ENCODE measurements at places on chromosomes 7 and 10.

- no peak for DNase-seq
Measured at GRCh38 chr10:127067542-127068194, 128.7 kb downstream of the INSYN2A start.

GRCh38 chr10:15352201-15352600, 18.9 kb downstream of the FAM171A1 start:
- no peak for DNase-seq

DNA sequence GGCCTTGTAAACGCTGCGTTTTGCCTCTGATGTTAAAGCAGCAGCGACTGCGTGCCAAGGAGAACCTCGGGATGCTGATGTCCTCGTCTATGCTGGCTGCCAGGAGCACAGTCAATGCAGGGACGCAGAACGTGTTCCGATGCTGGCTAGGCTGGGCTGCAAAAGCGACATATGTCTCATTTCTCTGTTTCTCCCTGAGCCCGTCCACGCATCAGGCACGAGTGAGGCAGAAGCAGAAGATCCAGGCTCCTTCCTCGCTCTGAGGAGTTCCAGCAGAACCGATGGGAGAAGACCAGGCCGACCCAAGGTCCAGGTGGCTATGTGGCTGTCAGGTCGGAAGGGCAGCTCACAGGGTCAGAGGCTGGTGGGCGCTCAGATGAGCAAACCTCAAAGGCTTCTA, 3.7 kb upstream of the FOXL3 start:
- DNase-seq, result no peak

- DNase-seq, result no peak
Measured at GRCh38 chr7:87505557-87506245, 30.2 kb upstream of the ABCB4 start.

DNA sequence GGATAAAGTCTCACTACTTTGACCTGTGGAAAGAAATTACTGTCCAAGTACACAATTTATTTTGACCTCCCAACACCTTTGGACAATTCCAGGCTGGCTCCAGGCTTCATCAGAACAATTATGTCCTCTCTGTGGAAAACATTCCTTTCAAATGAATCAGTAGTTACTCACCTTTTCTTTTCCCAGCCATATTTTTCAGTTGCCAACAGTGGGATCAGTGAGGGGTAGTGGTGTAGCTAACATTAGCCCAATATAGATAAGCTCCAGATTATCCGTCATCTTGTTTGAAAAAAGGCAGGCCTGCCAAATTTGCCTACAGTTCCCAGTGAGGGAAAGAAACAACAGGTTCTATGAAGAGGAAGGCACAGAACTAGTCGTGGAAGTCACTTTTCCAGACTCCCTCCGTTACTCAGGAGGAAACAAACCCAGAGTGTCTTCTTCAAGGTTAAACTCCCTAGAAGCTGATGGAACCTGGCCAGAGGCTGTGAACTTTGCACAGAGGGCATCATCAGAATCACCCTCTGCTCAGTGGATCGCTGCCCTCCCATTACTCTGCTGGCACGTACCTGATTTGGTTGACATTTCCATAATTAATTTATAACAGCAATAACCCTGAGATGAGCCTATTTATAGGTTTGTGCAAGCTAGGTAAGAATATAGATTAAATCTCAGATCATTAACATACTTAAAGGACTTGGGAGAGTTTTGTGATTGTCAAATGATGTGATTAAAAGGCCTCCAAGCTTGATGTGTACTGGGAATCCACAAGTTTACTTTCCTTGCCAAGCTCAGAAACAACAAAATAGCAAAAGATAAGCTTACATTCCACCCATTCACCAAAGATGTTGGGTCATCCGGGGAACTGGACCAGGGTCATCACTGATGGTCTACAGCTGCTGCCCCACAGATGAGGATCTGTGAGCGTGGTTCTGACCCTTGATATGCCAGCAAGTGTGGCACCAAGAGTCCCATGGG, 654.6 kb upstream of the GALNT17 start:
- no peak for DNase-seq

- no peak for DNase-seq
Measured at GRCh38 chr7:2228921-2229320, 3.8 kb downstream of the MAD1L1 start.

DNA sequence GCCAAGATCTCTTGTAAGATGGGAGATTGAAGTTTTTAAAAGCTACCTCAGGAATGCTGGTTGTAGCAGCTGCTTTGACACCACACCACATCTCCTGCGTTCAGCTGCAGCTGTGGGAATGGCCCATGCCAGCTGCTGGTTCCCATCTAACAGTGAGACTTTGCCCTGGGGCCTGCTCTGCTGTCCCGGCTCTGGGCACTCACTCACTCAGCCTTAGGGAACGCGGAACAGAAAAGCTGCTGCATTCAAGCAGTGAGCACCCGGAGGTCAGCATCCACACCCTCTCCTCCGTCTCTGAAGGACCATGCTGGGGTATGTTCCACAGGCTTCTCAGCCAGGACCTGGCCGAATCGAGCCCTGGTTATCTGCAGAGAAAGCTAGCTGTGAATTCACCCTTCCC, 197.1 kb upstream of the CXCL12 start:
- DNase-seq, result no peak

GRCh38 chr7:41847151-41847550, 144.3 kb upstream of the INHBA start:
- DNase-seq, result no peak

DNA sequence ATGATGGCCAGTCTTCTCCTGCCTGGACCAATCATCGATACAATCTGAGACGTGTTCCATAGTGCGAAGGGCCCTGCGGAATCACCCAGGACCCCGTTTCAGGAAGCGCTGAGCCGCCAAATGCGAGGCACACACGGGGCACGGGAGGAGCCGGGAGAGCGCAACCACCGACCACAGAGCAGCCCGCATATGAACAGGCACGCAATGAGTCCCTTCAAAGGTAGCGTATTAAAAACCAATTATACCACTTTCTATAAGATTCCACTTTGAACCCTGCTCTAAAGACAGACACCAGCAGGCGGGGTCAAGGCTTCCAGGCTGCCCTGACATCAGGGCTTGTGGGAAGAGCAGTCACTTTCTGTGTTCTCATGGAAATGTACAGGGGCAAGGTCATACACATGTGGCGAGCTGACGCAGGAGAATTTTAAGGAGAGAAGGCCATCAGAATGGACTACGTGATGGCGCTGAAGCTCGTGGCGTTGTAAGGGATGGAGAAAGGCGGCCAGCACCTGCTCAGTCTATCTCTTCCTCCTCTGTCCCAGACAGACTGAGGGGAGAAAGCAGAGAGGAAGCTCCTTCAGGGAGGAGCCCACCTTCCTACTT, 46.2 kb downstream of the AMZ1 start:
- no peak for DNase-seq

DNA sequence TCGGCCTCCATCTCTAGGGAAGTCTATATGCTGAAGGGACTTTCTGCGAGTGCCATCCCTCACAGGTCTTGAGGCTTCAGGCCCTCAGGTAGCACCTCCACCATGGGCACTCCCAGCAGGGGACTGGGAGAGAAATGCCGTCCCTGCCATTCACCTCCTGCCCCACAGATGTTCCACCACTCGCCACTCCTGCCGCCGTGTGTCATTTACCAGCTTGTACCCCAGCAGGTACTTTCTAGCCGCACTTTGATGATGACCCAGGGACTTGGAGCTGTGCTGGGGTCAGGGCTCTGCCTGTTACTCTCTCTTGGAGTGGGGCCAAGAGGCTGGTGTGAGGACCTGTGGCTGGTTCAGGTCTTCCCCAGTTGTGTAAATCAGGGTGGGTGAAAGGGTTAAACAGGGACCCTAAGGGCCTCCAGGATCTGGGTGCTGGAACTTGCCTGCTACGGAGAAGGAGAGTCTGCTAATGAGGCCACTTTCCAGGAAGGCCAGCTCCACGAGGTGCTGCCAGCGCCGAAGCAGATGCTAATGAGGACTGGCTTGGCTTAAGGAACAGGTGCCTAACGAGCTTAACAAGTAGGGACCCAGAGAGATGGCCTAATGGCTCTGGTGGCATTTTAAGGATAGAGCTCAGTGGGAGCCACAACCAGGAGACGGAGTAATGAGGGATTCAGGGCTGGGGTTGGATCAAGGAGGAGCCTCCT, 32.4 kb downstream of the CRHR2 start:
- no peak for DNase-seq

DNA sequence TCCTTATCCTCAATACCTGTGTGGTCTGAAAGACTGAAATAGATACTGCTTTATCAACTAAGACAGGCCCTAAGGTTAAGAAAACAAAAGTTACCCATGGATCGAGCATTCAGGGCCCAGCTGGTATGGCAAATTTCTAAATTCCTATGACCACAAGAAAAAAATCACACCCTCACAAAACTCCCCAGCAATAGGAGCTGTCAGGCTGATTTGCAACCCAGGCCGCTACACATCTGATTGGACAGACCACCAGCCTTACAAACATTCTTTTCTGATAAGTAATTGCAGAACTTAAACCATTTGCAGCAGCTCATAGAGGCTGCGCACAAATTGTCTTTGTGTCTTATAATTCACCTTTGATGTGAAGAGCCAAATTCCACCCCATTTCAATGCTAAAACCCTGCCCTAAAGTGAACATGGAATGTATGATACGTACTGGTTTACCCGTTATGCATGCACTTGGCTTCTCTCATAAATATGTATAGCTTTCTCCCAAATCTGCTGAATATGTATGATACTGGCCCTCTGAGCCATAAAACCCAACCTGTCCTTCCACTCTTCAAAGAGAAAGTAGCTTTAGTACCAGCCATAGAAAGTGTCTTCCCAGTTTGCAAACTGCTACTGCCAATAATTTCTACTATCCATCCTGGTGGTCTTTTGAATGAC, 842.5 kb downstream of the GRID1 start:
- DNase-seq, result no peak

DNA sequence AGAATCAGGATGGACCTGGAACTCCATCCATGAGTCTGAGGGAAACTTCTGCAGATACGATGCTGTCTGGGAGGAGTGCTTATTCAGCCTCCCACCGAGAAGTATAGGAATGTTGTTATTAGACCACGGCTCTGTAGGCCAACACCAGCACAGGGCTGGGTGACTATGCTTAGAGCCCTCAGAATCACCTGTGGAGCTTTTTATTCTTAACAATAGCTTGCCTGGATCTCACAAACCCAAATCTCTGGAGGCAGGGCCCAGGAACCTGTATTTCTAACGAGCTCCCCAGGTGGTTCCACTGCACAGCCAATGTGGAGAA, 55.6 kb upstream of the ARID5B start:
- no peak for DNase-seq

- no peak for DNase-seq
Measured at GRCh38 chr7:2259480-2259879, 17.5 kb downstream of the NUDT1 start.

GRCh38 chr7:114073701-114074100, 154.9 kb upstream of the PPP1R3A start:
- no peak for DNase-seq

- DNase-seq, result no peak
Measured at GRCh38 chr10:85645926-85646711, 720.5 kb downstream of the GRID1 start.

- no peak for DNase-seq
Measured at GRCh38 chr10:110859973-110860376, 11.8 kb upstream of the PDCD4 start.

- no peak for DNase-seq
Measured at GRCh38 chr10:58350619-58351323, 16.0 kb downstream of the UBE2D1 start.

GRCh38 chr10:18501198-18501597, 150.2 kb downstream of the NSUN6 start:
- DNase-seq, result no peak

DNA sequence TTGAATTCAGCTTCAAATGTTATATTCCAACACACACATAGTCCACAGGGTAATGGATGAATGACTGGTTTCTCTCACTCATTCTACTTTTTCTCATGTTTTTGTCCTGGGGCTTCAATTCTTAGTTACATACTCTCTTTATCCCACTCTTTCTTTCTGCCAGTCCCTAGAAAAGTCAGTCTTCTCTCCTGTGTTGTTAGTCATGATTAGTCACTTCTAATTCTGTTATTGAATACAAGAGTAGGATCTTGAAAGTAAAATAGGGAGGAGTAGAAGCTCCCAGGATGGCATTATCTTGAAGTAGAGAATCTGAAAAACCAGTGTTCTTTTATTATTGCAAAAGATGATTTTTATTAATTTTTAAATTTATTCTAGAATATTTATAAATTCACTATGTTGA, 45.5 kb upstream of the CALCR start:
- DNase-seq, result no peak

DNA sequence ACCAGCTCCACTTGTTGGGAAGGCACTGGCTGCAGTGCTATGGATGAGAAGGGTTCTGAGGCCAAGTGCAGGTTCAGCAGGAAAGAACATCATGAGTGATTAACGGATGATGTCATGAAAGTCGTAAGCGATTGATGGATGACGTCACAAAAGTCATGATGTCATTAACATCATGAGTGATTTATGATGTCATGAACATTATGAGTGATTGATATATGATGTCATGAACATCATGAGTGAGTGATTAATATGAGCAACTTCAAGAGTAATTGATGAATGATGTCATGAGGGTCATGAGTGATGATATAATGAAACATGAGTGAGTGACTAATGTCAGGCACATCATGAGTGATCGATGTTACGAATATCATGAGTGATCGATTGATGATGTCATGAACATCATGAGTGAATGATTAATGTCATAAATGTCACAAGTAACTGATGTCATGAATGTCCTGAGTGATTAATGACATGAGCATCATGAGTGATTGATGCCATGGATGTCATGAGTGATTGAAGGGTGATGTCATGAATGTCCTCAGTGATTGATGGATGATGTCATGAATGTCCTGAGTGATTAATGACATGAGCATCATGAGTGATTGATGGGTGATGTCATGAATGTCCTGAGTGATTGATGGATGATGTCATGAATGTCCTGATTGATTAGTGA, 185.6 kb downstream of the PAXIP1 start:
- no peak for DNase-seq

- DNase-seq, result no peak
Measured at GRCh38 chr7:93622036-93623033, 47.8 kb upstream of the CALCR start.

DNA sequence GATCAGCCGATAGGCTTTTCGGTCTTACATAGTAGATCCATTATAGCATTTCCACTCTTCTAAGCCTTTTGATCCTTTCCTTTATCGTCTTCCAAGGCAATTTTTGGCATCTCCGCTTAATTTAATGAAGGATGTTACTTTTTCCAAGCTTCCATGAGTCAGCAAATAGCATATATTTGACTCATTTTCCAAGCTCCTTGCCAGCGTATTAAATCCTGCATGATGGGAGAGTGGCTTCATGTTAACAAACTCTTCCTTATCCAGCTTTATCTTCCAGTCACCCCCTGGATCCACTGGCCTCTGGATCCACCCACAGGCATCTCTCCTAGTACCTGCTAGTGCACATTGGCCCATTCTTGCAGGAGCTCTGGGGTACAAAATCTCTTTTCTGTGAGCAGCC, 13.0 kb downstream of the OR9A2 start:
- DNase-seq, result no peak

Data from effector memory CD4-positive, alpha-beta T cell (primary cell).